ENCODE measurements at places on chromosomes 12 and 14. TPM values are rescaled to one million over a fixed set of nuclear protein-coding genes. Genes with fewer than 3 reads are reported as not detected.

GRCh38 chr12:47860279-47860841 lies 40.7 kb upstream of the HDAC7 start:
- DNase-seq, result no peak

DNA sequence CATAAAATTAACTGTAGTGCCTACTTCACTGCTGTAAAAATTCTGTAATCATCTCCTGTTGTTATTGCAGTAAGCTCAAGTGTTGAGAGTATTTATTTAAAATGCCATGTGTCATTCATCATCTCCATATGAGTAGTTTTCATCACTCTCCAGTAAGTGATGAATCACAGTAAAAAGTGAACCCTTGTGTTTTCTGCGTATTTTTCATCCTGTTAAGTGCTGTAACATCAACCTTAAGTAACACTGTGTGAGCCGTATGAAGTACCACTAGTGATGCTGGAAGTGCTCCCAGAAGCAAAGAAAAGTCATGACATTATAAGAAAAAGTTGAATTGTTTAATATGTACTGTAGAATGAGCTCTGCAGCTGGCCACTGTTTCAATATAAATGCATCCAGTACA lies 55.4 kb downstream of the SLCO1B3 start:
- DNase-seq, result no peak

DNA sequence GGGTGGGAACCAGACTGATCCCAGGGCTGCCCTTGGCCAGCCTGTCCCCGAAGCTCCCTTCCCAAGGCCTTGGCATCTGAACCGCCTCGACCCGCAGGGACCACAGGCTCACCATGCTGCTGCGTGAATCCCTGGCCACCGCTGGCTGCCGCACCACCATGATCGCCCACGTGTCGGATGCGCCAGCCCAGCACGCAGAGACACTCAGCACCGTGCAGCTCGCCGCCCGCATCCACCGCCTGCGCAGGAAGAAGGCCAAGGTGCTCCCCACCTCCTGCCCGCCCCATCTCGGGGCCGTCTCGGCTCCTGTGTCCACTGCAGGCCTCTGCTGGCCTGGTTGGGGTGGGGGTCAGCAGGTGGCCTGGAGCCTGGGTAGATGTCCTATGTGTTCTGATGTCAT lies 35.7 kb downstream of the KIF26A start:
- DNase-seq, result no peak

DNA sequence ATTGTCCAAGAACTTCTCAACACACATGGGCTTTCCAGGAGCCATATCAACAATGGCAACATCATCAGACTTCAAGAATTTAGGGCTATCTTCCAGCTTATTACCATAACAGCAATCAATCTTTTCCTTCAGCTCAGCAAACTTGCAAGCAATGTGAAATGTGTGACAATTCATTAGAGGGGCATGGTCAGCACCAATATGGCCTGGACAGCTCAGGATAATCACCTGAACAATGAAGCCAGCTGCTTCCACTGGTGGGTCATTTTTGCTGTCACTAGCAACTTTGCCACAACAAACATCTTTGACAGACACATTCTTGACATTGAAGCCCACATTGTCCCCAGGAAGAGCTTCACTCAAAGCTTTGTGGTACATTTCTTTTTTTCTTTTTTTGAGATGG lies 5.9 kb upstream of the NEDD1 start:
- no peak for DNase-seq

Gene DGLUCY
- polyA plus RNA-seq, result 83.4 TPM

- DNase-seq, result no peak
These were observed 17.9 kb downstream of the KRT76 start for GRCh38 chr12:52759218-52759617.

Gene PTPRB
- 13.5 TPM for polyA plus RNA-seq

Gene COL2A1
- polyA plus RNA-seq, result not detected

Measured in kidney (tissue), 22 donors.